ENCODE measurements at places on chromosomes 4 and X.
A peak's percentile ranks its signal among the peaks of the same experiment; 100 is the strongest.

DNA sequence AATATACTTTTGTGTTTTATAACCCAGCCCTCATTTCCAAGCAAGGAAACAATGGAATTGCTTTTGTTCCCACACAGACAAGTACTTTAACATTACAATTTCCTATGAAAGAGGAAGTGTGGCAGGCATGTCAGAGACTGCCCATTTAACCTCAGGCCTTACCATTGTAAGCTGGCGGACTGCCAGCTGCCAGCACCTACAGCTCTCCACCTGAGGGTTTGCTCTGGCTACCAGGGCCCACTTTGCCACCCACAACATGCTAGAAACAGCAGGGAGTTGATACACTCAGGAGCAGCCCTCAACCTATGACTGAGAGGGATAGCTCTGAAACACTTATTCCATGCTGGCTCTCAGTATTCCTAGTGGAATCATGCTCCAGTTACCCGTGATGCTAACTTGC, 152.3 kb upstream of the PRDX4 start:
- DNase-seq, result no peak

- no peak for DNase-seq
These were observed 2.4 kb downstream of the PDLIM3 start for GRCh38 chr4:185532795-185533324.

DNA sequence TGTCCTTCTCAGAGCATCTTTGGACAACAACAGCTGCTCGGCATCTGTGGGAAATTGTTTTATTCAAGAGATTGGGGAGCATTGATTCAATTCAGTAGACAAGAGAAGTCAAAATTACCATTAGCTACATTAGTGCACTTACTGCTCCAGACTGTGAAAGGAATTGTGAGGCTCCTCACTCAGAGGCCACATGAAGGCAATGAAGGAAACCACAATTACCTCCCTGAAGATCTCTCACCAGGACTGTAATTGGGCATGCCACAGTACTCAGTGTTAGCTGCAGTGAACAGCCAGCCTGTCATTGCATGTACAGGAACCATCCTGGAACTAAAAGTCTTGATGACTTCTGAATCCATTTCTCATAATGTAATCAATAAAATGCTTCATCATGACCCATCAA, 144.8 kb downstream of the PPA2 start:
- DNase-seq, result no peak

DNA sequence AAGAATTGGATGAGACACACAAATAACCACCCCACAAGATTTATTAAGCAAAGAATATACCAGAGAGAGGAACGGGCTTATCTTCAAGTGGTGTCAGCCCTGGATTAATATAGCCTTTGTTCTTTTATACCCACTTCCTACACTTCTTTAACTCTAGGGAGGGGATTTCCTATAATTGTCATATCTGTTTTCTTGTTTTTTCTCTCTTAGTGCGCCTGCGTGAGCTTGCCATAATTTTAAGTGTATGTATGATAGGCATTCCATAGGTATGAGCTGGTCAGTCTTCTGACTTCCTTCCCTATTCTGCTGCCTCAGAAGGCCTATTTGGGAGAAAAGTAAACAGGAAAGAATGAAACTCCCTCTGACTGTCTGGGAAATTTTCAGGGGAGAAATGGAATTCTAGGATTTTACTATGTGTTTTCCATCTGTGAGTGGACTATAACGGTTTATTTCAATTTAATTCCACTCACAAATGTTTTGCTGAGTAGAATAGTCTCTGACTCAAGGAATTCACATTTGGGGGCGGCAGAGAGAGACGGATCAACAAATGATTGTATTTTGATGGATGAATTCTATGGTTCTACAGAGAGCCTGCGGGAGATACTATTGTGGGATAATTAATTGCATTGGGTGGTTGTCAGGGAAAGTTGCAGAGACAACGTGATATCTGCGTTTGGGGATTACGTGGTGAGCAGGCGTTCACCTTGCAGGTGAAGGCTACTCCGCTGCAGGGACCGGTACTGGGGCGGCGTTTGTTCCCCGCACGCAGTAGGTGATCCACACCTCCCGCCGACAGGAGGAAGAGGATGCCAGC, 626 bp upstream of the CEP135 start:
- DNase-seq, result peak; percentile 3

GRCh38 chrX:11364835-11365234, 71.6 kb downstream of the AMELX start:
- DNase-seq, result no peak

- DNase-seq, result no peak
These were observed 66.3 kb downstream of the DCUN1D4 start for GRCh38 chr4:51909236-51909703.

DNA sequence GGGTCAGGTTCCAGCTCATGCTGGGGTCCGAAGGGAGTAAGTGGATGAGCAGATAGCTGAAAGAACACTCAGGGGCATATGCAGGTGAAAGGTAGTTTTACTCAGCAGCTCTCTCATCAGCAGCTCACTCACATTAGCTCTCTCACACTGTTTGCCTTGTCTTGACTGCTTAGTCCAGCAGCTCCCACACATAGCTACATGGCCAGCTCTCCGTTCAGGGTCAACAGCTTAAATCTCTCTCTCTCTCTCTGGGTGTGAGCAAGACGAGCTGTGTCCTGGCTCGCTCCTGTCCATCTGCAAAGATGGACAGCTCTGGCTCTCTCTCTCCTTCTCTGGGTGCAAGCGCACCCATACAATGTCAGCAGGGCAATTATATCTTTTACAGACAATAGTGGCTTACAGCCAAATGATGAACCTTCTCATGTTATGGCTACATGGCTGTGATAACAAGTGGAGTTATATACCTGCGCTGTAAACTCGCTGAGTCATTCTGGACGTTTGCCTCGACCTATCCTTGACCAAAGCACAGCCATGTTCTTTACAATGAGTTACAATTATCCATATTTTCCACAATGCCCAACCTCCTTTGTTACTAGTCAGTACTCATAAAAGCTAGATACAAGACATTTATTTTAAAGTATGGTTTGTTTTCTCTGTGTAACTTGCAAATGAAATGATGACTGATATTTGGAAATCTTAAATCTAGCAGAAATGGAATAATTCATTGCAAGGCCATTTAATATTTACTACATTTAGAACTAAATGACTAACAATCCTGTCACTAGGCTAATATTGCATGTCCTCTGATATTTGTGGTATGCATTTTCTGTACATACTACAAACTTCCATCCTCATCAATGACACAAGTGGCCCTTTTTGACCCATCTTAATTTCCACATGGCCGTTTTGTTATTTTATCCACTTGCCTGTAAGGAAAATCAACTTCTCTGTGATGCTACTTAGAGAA, 9.3 kb downstream of the PAPSS1 start:
- no peak for DNase-seq

- DNase-seq, result no peak
These were observed 656.8 kb downstream of the IQCM start for GRCh38 chr4:149158817-149159216.

- no peak for DNase-seq
These were observed 180.3 kb upstream of the TENM3 start for GRCh38 chr4:182062936-182063335.

DNA sequence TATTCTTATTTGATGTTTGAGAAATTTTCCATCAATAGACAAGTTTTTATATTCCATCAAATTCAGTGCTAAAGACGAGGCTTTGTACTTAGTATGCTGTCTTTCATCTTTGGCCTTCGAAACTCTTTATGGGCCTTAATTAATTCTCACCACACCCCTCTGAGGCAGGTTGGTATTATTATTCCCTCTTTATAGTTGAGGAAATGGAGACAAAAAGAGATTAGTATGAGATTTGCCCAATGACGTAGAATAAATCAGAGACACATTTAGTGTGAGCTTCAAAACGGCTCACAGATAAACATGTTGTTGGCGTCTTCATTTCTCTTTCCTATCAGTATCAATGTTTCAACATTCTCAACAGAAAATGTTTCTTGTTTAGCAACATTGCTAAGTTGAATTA, 35.9 kb upstream of the PTPN13 start:
- no peak for DNase-seq

GRCh38 chr4:17557880-17558279, 19.1 kb upstream of the LAP3 start:
- DNase-seq, result no peak

DNA sequence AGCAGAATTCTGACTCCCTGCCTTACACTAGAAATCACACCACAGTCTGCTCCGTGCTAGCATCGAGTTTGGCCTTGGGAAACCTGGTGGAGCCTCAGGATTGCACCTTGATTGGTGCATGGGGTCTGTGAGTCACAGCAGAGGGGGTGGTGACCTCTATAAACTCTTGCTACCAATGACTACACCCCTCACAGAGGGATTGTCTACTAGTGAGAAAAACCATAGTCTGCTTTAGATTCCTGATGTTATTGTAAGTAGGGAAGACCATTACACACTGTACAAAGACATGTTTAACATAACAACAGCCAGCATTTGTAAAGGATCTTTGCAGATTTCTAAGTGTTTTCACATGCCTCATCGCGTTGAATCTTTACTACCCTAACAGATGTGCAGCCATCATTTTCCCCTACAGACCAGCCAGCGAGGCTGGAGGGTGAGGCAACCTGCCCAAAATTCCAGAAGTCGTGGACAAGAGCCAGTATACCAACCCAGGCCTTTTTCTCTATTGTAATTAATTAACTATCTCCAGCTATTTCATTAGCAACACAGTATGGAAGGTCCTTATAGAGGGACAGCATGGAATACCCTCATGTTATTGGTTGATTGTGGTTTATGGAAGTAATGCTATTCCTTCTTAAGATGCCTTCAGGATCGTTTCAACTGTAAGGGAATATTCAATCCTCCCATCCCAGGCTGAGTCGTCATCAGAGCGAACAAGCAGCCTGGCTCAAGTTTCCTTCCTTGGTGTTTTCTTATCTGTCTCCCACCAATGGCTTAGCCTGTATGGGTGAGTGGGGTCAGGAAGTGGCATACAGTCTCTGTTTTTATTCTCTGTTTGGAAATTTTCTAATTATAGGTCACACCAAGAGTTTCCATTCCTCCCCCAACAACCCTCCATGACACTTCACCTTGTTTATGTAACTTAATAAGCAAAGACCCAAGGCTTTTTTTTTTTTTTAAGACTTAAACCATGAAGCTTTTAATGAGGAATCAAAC, 55.9 kb upstream of the KDR start:
- DNase-seq, result no peak

DNA sequence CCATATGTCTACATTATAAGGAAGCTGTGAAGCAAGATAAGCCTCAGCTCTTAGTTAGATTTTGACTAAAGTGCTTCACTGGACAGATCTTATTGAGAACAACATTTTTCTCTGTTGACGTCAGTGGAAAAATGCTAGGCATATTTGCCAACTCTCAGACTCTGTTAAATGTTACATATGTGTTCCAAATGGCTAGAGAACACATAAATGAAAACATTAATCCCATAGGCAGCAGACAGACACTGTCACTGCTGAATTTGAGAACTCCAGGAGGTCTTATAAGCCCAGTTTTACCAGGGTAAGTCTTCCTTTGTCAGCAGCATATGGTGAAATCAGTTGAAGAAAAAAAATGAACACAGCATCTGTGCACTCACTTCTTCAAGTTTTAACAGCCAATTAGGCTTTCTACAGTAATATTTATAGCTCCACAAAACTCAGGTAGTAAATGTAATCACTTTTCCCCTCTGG, 186.9 kb downstream of the CAMK2D start:
- no peak for DNase-seq

DNA sequence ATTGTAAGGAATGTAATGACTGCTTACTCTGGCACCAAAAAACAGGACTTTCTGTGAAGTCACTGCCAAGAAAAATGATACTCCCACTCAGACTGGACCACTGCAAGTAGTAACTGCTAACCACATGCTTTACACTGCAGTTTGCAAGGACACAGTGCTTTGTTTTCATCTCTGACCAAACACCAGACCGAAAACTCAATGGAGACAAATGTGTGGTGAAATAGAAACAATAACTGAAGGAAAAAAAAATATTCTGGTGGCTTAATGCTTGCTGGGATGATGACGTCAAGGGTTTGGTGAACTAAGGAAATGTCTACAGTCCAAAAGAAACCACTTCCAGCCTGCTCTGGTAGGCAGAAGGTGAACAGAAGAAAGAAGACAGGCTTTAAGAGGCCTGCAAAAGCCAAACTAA, 13.2 kb downstream of the GPC4 start:
- DNase-seq, result no peak

DNA sequence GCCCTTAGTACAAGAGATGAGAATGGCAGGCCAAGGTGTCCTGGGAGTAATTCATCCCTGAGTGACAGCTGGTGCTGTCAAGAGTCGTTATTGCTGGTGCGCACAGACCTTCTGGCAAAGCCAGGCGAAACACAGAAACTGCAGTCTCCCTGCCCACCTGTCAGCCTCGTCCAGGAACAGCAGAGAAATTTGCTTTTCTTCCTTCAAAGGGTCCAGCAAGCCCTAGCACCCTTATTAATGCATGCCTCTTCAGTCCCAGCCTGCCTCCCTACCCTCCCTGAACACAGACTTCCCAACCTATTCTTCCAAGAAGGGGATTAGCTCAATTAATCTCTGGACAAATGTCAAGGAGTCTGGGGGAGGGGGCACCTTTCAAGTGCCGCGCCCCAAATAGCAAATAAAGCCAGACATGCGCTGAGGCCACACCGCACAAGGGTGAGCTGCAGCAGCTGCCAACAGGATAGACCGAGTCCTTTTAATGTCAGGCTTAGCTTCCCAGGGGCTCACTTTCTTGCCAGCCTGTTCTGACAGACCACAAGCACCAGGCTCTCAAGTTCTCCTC, 250.7 kb upstream of the RASGEF1B start:
- no peak for DNase-seq

- DNase-seq, result no peak
These were observed 76.2 kb downstream of the WNK3 start for GRCh38 chrX:54281676-54282075.

GRCh38 chrX:83966347-83966746, 105.4 kb downstream of the CYLC1 start:
- no peak for DNase-seq

DNA sequence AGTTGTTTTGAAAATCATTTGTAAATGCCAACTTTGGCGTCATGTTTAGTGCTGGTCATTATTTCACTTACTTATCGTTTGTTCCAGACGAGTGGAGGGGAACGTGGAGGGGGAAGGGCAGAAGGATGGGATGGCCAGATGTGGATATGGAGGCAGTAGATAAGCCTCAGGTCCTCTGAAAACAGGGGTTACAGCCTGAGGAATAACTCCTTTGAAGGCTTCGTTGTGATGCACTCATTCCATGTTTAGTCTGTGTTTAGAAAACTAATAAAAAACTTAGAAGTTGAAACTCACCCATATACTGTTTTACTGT, 1.1 kb downstream of the MOB1B start:
- DNase-seq, result no peak

GRCh38 chrX:19748896-19749680, 138.3 kb downstream of the SH3KBP1 start:
- DNase-seq, result no peak

DNA sequence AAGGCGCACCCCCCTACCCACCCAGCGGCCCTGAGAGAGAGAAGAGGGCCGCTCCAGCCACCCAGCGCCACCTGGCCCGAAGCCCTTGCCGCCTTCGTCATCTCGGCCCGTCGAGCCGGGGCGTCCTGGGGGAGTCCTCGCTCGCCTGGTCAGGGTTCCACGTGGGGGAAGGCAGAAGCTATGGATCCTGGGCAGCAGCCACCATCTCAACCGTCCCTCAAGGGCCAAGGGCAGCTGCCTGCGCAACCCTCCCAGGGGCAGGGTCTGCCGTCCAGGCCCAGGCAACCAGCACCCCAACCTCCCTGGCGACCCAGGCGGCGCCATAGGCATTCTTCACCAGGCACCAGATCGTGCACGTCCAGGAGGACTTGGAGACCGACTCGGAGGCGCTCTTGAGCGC, 51.5 kb upstream of the IL13RA2 start:
- no peak for DNase-seq

All from activated naive CD4-positive, alpha-beta T cell (primary cell).